Kasumi-1 (cell line): ENCODE measurements at places on chromosomes 12 and 14.

DNA sequence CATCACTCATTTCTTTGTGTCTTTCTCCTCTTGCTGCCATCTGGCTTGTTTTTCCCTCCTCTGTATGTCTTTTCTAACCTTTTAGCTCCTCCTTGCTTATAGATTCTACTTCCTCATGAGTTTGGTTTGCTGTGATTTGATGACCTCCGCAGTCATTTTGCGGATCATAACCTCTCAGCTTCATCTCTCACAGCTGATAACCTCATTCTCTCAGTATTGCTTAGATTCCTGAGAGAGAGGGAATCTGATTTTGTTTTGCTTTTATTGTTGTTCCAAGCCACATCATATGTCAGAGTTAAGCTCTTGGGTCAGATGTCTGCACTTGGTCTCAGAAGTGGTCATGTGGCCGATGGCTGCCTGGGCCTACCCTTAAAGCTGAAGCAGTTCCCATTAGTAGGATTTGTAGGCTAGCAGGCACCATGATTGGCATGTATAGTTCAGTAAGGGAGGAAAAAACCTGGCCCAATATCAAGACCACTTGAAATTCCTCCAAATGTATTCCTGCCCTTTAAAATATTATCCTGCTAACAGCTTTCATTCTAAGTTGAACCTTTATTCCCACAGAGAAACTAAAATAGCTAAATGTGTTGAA lies 13.5 kb downstream of the ZNF664 start:
- DNase-seq = no peak

DNA sequence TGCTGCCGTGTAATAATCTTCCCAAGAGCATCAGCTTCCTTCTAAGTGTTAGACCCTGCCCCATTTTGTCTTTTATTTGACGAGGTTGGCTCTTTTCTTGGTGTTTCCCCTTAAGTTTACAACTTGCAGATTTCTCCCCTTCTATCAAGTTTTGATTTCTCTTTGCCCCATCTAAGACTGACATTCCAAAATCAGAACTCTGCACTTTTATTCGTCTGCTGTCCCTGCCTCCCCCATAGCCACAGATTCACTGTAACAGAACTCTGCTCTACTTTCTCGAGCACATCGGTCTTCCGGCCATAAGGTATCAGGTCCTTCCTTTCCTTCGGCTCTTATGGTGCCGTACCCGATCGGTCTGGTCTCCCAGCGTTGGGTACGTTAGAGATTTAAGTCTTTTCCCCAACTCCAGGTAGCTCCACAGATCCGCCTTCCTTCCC lies 563 bp downstream of the DCP1B start:
- DNase-seq = no peak

- no peak for DNase-seq
Observed at GRCh38 chr12:67391034-67391433, 121.9 kb downstream of the CAND1 start.

DNA sequence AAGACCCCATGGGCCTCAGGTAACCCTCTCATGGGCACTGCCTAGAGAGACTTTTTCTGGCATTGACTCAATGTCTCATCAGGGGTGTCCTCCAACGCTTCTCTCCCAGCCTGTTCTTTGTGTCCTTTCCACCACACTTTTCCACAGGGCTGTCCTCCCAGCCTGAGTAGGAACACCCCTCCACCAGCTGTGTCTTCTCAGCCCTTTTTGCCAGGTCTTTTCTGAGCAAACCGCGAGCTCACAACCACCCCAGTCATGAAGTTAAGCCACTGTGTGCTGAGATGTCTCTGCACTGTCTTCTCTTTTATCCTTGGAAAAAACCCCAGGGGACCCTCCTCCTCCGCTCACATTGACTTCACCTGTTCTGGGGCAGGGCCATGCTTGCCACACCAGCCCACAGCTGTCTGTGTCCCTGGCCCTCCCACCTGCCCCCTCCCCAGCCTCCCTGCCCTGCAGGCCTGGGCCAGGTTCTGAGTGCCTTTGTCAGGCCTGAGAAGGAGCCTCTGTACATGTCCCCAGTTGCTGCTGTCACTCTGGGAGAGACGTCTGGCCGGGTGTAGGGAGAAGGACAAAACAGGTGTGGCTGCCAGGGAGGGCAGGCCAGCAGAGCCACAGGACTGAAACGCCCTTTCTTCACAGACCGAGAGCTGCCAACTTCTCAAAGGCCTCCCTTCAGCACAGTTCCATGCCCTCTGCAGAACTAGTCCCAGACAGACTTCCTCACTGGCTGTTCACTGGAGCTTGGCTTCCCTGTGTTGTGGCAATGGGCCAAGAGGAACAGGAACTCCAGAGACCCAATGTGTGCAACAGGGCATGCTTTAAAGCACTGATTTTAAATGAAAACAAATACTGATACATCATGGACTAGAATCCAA lies 50.5 kb upstream of the PNMA1 start:
- peak; percentile 93 for DNase-seq
